Bronchial epithelial cell (primary cell): ENCODE measurements at places on chromosomes 6 and 20.

GRCh38 chr6:136866872-136867416 lies 44.6 kb downstream of the PEX7 start:
- DNase-seq: no peak

GRCh38 chr6:29941016-29941415 lies 1.3 kb upstream of the HLA-A start:
- DNase-seq: peak; percentile 45

DNA sequence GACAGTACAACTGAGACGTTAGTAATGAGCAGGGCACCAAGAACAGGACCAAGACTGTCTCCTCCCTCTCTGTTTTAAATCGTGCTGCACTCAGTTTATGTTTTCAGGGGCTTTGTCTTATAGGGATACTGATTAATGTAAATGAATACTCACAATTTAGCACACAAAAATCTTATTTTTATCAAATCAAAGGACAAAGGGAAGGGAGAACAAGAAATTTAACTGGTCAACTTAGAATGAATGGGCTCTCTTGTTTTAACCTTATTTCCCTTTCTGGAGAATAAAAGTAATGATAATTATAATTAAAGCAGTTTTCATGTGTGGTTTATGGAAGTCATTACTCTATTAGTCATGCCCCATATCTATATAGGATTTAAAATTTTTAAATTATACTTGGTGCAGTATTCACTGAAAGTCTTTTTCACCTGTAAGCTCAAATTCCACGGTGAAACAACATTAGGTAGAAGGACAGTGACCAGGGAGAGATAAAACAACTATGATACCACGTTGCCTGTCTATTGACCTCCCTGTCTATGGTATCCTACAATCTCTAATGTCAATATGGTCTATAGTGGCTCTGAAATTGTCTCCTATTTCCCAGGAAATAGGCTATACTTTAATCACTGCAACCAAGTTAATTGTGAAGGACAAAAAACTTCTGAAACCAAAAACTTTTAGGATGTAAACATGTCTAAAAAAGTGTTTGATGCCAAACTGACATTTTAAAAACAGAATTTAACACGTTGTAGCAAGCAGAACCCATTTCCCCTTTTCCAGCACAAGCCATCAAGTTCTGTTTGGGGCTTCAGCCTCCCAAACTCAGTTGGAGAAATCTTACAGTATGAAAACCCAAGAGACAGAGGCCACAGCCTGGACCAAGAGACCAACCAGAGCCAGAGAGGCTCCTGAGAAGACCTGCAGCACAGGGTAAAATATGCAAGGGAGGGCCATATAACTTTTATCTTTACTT lies 15.0 kb downstream of the ELOVL5 start:
- no peak for DNase-seq

- peak; percentile 20 for DNase-seq
Observed at GRCh38 chr20:20017844-20018185, 653 bp downstream of the NAA20 start.

DNA sequence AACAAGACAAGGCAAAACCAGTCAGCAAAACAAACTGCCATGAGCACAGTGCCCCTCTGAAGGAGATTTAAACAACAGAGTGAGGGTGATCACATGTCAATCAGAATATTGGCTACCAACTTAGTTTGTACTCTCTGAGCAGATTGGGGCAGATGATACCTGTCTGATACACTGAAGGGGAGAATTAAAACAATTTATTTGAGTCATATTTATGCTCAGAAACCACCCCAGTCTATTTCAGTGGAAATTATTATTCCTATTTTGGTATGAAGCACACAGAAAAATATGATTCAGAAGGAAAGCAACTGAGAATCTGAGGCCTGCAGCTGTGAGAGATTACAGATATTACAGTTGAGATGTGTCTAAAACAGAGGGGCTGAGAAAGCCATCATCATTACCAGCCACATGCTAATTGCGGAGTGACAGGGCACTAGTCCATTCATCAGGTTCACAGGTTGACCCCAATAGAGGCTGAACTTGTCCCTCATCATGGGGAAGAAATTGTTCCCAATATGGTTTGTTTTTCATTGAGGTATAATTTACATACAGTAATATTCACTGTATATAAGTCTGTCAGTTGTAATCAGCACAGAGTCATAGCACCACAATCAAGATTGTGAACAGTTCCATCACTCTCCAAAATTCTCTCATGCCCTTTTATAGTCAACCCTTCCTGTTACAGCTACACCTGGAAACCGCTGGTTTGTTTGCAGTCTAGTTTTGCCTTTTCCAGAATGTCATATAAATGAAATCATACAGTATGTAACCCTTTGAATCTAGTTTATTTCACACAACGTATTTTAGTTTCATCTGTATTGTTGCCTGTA lies 134.5 kb downstream of the AKAP7 start:
- no peak for DNase-seq

GRCh38 chr6:43944908-43945767 lies 175.1 kb downstream of the VEGFA start:
- DNase-seq: no peak
